Left ventricle myocardium inferior (tissue), 1 donor: ENCODE measurements at places on chromosomes 4 and X.

DNA sequence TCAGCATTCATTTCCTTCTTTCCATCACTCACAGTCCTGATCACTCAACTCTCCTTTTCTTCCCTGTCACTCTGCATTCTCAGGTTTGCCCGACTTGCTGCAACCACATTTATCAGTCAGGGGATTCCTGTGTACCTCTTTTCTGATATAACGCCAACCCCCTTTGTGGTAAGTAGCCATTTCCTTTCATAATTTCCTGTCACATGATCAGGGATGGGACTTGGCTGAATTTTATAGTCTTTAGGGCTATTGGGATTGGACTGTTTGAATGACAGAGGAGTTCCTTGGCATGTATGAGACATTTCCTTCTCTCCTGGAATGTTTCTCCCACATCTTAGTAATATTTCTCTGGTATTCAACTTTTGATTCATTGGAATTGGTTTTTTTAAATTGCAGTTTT, 11.0 kb downstream of the PGM2 start:
- DNase-seq = no peak

DNA sequence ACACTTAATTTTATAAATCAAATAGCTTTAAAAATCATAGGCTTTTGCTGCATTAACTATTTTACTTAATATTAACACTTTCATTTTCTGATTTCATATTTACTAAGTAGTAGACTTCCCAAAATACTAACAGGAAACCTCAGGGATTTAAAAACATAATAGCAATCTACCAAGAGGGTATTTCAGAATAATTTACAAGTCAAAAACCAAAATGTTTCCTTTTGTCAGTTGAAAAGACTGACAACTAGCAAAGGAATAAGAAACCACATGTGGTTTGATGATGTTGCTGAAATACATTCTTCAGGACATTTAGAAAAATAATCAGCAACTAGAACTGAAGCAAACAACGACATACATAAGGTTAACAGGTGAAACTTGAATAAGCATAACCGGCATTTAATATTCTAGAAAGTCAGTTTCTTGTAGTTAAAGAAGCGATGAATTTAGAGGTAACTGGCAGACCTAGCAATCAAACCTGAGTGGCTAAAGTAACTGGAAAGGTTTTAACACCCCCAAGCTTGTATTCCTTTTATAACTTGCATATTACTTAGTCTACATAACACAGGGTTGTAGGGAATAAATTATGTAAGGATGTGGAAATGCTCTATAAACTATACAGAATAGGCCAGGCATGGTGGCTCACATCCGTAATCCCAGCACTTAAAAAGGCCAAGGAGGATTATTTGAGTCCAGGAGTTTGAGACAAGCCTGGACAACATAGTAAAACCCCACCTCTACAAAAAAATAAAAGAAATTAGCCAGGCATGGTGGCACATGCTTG, 40.0 kb downstream of the DHX15 start:
- no peak for DNase-seq

GRCh38 chr4:84379917-84380641, 119.0 kb downstream of the NKX6-1 start:
- no peak for DNase-seq

- no peak for DNase-seq
These were observed 855.2 kb upstream of the ADGRL3 start for GRCh38 chr4:60344908-60345307.

GRCh38 chr4:4872314-4872903, 12.9 kb downstream of the MSX1 start:
- no peak for DNase-seq

DNA sequence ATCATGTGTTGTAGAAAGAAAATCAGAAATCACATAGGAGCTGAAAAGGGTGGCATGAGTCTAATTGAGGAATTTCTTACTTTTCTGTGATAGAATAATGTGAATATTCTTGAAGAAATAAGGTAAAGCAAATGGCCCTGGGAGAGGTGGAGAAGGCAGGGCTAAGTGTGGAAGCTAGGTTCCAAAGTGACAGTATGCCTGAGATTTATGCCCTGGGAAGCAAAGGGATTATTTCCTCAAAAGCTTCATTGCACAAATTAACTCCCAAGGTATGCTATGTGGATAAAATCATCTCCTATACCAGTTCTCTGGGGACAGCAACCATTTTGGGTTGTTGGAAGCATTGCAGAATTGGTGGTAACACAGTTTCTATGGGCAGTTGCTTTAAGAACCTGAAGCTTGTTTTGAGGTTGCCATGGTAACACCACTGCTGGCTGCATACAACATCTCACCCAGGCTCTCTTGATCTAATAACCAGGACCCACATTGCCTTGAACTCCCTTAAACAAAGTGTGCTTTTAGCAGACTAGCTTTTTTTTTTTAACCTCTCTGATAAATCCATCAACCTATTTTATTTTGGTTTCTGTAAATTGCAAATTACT, 21.0 kb downstream of the MAOA start:
- DNase-seq = no peak

DNA sequence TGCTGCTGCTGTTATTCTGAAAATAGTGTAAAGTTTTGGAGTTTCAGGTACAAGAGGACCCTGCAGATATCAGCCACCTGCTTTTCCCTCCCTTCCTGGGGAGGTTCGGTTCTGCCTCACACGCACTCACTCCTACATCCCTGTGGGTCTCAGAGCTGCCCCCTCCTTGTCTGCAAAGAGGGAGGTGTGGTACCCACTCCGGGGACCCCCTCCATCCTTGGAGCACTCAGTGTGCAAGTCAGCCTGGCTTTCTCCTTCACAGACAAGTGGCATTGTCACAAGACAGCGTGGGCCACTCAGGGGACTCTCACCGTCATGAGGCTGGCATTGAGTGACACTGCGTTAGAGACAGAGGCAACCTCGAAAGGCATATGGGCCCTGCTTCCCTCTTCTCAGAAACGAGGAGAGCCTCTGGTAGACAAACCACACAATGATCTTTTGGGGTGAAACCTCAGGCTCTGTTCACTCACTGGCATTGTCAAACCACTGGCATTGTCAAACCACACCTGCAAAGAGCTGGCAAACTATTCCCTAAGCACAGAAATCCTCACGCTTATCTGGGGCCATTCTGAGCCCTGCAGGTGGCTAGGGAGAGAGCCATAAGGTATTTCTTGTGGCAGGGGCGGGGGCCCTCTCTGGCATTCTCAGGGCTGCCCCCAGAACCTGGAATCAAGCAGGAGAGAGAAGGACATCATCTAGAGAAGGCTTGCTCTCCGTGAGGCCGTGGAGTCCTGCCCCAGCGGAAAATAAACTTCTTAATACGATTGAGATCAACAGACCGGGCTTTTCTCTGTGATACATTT, 285.0 kb downstream of the SHOX start:
- DNase-seq = no peak

- no peak for DNase-seq
These were observed 30.8 kb downstream of the NDNF start for GRCh38 chr4:121041307-121042090.

- no peak for DNase-seq
These were observed 76.9 kb downstream of the CLCN4 start for GRCh38 chrX:10233696-10234095.

DNA sequence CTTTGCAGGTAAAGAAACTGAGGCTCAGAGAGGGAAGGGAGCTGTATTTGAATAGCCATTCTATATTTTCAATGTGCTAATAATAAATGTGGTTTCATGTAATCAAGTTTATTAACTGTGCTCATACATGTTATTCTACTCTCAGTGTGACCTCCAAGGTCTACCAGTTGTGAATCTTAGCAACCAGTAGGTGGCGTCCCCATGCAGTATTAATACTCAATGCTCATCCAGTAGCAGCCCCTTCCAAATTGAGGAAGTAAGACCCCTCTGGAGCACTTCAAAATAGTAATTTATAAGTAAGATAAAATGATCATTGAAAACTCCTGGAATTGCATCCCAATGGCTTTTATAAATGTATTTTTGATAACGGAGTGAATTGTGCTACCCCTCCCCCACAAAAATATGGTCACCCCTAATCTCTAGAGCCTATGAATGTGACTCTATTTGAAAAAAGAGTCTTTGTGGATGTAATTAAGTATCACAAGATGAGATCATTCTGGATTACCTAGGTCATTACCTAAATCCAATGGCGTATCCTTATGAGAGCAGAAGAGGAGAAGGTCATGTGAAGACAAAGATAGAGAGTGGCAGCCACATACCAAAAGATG, 20.4 kb upstream of the SEPSECS start:
- DNase-seq = no peak

DNA sequence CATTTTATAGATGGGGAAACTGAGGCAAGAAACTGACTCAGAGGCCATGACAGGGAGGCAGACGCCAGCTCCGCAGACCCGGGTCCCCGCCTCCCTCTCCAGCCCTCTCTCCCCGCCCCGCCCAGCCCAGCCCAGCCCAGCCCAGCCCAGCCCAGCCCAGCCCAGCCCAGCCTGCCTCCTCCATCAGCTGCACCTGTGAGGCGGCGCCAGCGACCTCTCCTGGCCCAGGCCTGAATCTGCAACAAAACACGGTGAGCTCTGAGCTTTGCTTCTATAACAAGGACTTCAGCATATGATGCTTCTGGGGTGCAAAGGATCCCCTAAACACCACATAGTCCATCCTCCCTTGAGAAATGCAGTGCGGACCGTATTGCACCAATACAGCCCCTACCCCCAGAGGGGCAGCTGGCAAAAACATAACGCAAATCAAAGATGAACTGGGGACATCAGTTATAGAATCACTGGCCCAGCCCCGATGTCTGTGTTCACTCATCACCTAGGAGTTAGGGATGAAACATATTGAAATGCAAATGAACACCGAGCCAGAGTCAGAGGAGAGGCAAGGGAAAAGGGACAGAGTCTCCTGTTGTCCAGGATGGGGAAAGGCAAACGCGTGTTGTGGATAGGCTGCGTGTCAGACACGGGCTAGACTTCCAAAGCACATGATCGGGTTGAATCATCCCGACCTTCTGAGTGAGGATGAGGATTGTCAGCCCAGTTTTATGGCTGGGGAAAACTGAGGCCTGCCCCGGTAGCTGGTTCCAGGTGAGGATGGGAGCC, 216.1 kb upstream of the PSAPL1 start:
- no peak for DNase-seq

GRCh38 chrX:71579136-71579989, 1.1 kb downstream of the GCNA start:
- DNase-seq = no peak

- DNase-seq = no peak
These were observed 68.9 kb upstream of the TRAM1L1 start for GRCh38 chr4:117154251-117154650.

- DNase-seq = no peak
These were observed 6.8 kb upstream of the ALB start for GRCh38 chr4:73396993-73397972.

GRCh38 chr4:127632420-127633403, at the start of gene INTU:
Gene INTU (plus strand): TSS chr4:127632957. CDS start chr4:127633035, 78 bp downstream.
- DNase-seq = peak; percentile 92

DNA sequence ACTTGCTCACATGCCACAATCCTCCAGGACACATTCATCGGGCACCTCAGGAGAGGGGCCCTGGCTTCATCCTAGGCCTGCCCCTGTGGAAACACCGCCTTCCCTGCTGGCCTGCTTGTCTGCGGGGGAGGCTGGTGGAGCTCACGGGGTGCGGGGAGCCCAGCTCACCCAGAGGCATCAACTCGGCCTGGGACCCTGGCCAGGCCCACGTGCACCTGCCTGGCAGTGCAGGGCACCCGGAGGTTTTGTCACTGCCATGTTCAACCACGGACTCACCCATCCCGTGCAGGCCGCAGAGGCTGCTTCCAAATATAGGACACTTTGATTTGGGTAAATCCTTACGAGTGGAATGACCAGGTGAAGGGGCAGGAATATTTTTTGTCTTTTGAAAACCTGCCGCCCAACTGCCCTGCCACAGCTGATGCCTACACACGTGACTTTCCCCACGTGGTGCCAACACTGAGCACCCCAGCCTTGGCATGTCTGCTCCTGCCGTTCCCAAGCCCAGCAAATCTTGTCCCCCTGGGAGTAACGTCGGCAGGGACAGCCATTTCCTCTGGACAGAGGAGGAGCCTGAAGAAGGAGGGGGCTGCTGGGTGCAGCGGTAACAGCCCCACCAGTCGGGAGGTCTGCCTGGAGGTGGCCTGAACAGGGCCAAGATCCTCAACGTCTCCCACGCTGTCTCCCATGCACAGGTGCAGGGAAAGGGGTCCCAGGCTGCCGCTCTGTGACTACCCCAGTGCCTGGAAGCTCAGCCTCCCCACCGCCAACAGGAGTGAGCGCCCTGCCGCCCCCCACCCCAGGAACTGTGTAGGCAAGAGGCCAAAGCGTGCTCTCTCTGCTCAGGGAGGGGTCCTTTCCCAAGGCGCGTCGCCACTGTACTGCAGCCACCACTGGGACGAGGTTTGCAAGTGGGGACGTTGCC, 8.5 kb downstream of the MXD4 start:
- peak; percentile 14 for DNase-seq

DNA sequence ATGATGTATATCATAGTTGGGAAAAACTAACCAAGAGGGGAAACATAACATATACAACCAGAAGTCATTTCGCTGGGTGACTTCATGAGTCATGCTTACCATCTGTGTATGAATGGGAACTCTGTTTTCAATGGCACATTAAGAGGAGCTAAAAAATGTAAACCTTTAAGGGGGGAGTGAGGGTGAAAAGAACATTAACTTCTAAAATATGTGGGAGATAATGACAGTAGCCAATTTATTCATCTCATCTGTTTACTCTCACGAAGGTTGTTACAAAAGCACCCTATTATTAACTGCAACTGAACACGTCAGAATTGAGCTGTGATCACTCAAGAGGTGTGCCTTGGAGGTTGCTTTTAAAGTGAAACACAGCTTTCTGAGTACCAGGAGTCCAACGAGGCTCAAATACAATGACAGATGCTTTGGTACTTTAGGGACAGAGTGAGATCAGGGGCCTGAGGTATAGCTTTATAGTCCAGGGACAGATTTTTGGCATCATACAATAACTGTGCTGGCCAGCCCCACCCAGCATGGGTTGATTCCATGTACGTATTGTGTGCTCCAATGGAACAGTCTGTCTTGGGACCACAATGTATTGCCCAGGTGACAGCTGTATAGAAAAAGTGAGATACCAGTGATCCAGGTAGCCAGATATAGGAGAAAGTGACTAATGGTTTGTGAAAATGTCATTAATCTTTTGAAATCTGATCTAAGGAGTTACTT, 107.3 kb downstream of the AMMECR1 start:
- no peak for DNase-seq

- DNase-seq = peak; percentile 15
These were observed 705 bp downstream of the RPS6KA3 start for GRCh38 chrX:20265726-20266681.

DNA sequence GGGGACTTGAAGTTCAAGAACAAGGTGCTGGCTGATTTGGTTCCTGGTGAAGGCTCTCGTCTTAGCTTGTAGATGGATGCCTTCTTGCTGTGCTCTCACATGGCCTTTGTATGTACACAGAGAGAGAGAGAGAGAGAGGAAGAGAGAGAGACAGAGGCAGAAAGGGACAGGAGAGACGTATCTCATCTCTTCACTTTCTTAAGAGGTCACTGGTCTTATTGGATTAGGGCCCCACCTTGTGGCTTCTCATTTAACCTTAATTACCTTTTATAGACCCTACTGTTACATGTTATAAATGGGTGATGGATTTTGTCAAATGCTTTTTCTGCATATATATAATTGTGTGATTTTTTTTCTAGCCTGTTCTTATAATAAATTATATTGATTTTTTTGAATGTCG, 1444.2 kb downstream of the ADGRL3 start:
- DNase-seq = no peak

- DNase-seq = no peak
These were observed 14.6 kb downstream of the GRXCR1 start for GRCh38 chr4:42906891-42907759.
